ENCODE measurements at places on chromosomes 4 and X. TPM values are rescaled to one million over a fixed set of nuclear protein-coding genes. Genes with fewer than 3 reads are reported as not detected.

NALF2 gene
- total RNA-seq, result 8.0 TPM

TLR8 gene
- total RNA-seq, result not detected

DNA sequence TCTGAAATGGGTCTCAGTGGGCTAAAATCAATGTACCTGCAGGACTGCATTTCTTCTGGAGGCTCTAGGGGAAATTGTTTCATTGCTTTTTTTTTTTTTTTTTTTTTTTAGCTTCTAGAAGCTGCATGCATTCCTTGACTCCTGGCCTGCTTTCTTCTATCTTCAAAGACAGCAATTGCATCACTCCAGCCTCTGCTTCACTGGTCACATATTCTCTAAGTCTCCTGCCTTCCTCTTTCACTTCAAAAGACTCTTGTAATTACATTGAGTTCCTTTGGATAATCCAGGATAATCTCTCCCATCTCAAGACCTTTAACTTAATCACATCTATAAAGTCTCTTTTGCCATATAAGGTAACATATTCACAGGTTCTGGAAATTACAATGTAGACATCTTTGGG lies 11.3 kb upstream of the PCYT1B start:
- H3K36me3 ChIP-seq, result no peaks in the 10 kb centered on the region
- no peak for DNase-seq
- no peak overlapping the region for H3K27ac ChIP-seq
- H3K4me1 ChIP-seq, result peaks cover 13% of the 10 kb centered on the region
- no peak overlapping the region for H3K4me3 ChIP-seq

- DNase-seq, result no peak
- peaks cover 38% of the 10 kb centered on the region for H3K4me1 ChIP-seq
- H3K27ac ChIP-seq, result peak overlapping the region; percentile 46
- H3K27me3 ChIP-seq, result no peaks in the 10 kb centered on the region
- H3K4me3 ChIP-seq, result 0 out of 2 replicates have a peak overlapping the region, but pooled peaks have one; percentile 3
- no peaks in the 10 kb centered on the region for H3K36me3 ChIP-seq
Measured at GRCh38 chr4:86938771-86939520, 4.1 kb downstream of the AFF1 start.

- H3K27me3 ChIP-seq, result peaks cover 41% of the 10 kb centered on the region
- H3K36me3 ChIP-seq, result no peaks in the 10 kb centered on the region
- peak overlapping the region; percentile 70 for H3K4me3 ChIP-seq
- no peaks in the 10 kb centered on the region for H3K4me1 ChIP-seq
- H3K27ac ChIP-seq, result no peak overlapping the region
Measured at GRCh38 chr4:185127021-185127925, 15.8 kb upstream of the SLC25A4 start.

DNA sequence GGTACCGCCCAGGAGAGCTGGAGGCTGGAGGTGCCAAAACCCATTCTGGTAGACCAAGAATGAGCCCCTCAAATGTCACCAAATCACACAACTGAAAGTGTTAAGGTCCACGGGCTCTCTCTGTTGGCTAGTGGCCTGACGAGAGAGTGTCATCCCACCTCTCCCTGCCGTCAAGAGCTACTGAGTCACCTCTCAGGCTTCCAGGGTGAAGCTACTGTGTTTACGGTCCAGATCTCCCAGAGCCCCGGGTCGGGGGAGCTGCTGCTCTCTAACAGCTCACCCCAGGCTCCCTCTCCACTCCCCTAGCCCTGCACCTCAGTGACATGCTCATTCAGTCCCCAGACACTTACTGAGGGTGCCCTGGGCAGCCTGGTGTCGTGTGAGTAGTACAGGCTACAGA lies 59.2 kb downstream of the ADGRG2 start:
- no peaks in the 10 kb centered on the region for H3K36me3 ChIP-seq
- H3K27me3 ChIP-seq, result no peaks in the 10 kb centered on the region
- H3K27ac ChIP-seq, result no peak overlapping the region
- no peak for DNase-seq
- H3K4me1 ChIP-seq, result peaks cover 10% of the 10 kb centered on the region
- H3K4me3 ChIP-seq, result no peak overlapping the region

DNA sequence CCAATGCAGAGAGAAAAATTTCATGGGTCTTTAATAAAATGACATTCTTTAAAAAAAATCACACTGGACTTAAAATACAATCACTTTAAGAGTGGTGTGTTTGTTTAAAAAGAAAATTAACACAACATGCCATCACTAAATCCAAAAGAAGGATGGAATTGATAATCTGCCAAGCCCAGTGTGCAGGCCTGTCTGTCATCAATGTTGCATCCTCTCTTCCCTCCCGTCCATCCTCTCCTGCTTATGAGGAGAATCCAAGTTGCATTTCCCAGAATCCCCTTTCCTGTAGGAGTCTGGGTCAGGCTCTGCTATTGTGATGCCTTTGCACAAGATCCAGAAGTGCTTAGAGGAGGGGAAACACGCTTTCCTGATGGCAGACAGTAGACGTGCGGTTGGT lies 169.4 kb downstream of the MID1 start:
- no peaks in the 10 kb centered on the region for H3K4me1 ChIP-seq
- no peak overlapping the region for H3K27ac ChIP-seq
- H3K36me3 ChIP-seq, result peaks cover 3% of the 10 kb centered on the region
- no peak for DNase-seq

DNA sequence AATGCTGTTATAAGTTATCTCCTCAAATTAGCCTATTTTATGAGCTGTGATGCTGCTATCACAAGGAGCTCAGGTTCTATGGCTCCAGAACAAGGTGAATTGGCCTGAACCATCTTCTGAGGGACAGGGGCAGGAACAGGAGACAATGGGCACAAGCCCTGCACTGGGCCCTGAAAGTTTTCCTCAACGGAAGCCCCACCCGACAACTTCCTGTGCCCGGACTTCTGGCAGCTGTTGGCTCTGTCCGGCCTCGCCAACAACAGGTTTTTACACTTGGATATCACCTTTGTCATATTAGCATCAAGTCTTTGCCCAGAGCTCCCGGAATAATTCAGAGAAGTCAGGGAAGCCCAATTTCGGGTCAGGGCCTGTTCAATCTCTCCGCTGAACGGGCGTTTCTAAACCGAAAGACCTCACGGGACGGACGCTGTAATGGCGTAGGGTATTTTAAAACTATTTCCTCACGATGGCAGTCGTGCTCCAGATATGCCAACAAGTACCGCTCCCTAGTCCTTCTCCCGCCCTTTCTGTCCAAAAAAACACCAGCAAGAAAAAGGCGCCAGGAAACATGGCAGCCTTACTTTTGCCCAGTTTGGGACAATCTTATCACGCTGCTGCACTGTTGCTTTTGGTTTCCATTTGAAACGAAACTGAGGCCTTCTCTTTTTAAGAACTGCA lies 201.0 kb upstream of the STK26 start:
- H3K4me3 ChIP-seq, result no peak overlapping the region
- H3K27ac ChIP-seq, result no peak overlapping the region
- H3K4me1 ChIP-seq, result peaks cover 9% of the 10 kb centered on the region
- H3K36me3 ChIP-seq, result peaks cover 15% of the 10 kb centered on the region

GRCh38 chrX:155070663-155070974 lies 317 bp downstream of the CMC4 start:
- H3K36me3 ChIP-seq, result no peaks in the 10 kb centered on the region
- H3K4me1 ChIP-seq, result no peaks in the 10 kb centered on the region
- no peaks in the 10 kb centered on the region for H3K27me3 ChIP-seq
- no peak for DNase-seq
- H3K27ac ChIP-seq, result peak overlapping the region; percentile 86
